Occipital lobe (tissue), 3 donors: ENCODE measurements at places on chromosomes 7 and 10. TPM values are rescaled to one million over a fixed set of nuclear protein-coding genes. Genes with fewer than 3 reads are reported as not detected.

Gene ITPRID1
- total RNA-seq = 8.6 TPM

Gene CFAP43
- 16.7 TPM for total RNA-seq

Gene VGF
- total RNA-seq = 9.7 TPM

Gene PODXL
- total RNA-seq = 11.1 TPM

Gene OR13A1
- not detected for total RNA-seq

Gene CPN1
- total RNA-seq = not detected

Gene MEPCE
- 25.3 TPM for total RNA-seq

Gene IDI2
- not detected for total RNA-seq
